ENCODE measurements at places on chromosomes 12 and 14.

DNA sequence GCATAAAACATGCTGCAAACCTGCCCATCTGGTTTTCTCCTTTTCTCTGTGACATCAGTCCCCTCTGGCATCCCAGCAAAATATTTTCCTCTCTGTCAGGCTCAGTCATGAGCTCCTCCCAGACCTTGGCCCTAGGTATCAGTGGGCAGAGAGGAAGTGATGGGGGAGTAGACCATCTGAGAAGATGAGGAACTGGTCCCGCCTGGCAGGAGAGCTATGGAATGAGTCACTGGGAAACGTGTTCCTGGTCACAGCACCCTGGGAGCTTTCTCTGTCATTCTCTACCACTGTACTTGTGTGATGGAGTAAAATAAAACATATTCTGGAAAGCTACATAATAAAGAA is 5.0 kb upstream of the SRSF9 start:
- no peak for DNase-seq

DNA sequence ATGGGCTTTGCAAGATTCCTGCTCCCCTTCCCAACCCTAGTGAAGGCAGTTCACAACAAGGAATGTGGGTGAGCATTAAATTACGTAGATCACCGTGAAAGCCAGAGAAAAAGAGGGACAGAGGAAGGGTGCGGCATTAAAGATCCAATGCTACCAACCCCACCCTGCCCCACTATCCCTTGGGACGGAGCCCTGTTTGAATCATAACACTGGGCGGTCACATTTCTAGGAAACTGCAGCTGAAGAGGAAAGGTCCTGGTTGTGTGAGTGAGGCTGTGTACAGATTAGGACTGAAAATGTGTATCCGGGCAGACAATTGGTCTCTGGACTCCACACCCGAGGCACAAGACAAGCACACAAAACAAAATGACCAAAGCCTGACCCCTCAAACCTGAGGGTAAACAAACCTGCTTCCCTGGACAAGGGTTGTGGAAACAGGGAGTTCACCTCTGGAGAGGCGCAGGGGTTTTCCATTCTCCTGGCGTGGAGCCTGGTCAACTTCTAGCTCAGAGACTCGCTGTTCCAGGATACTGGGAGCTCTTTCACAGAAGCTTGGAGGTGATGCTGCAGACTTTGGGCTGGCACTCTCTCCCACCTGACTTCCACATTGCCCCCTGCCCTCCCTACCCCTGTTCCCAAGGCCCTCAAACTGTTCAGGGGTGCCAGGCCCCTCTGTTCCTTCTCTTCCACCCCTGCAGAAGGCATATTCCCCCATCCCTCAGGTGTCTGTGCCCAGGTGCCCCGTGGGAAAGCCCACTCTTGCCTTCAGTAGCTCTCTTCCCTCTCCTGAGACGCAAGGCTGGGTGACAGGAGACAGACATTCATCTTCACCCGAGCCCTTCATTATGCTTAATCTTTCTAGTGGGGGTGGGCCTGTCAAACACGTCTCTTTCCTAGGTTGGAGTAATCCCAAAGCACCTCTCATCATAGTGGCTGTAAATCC is 16.5 kb downstream of the NINJ2 start:
- DNase-seq = no peak

DNA sequence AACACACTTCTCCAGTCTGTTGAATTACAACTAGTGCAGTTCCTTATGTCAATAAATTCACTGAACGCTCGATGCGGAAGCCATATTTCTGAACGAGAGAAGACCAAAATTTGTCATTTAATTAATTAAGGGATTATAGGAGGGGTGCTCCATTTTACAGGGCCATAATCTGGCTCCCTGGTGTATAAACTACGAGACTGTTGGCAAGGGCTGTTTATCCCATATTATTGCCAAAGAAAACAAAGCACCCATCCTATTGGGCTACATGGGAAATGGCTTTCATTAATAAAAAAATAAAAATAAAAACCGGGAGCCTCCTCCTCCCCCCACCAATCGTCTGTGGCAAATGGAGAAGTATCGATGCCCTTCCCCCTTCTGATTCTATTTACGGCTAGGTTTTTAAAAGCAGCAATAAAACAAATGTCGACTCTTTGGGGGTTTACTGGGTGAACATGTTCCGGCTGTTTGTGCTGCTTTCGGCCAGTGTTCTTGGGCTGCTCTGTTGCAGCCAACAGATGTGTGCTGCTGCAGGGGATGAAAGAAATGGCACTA is 24.8 kb downstream of the ATF7 start:
- no peak for DNase-seq

DNA sequence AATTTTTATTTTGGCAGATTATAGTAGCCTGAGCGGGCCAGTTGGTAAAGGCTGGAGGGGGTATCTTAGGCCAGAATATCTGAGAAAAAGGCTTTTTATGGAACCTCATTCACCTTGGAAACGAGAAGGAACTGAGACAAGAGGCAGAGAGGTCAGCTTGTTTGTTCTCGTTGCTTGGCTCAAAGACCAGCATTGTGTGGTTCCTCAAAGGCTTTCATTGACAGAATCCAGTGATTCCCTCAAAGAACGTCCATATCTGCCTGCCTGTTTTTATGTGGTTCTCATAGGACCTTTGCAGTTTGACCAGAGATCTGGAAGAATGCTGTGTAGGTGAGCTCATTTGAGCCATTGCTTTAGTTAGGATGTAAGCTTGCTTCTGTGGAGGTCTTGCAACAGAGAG is 117.3 kb downstream of the CFAP54 start:
- no peak for DNase-seq

- no peak for DNase-seq
These were observed 51.5 kb downstream of the SLC38A4 start for GRCh38 chr12:46774322-46774633.

DNA sequence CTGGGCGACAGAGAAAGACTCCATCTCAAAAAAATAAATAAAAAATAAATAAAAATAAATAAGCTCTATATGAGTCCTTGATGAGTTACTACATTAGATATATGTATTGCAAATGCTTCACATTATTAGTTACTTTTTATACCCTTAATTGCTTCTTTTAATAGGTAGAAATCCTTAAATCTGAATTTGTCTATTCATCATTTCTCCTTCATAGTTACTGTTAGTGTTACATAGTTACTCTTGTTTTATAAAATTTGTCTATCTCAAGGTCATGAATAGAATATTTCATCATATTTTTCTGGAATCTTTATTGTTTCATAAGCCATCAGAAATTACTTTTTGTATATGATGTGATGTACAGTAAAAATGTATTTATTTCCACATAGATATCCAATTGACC is 1624.8 kb upstream of the FLRT2 start:
- DNase-seq = no peak

DNA sequence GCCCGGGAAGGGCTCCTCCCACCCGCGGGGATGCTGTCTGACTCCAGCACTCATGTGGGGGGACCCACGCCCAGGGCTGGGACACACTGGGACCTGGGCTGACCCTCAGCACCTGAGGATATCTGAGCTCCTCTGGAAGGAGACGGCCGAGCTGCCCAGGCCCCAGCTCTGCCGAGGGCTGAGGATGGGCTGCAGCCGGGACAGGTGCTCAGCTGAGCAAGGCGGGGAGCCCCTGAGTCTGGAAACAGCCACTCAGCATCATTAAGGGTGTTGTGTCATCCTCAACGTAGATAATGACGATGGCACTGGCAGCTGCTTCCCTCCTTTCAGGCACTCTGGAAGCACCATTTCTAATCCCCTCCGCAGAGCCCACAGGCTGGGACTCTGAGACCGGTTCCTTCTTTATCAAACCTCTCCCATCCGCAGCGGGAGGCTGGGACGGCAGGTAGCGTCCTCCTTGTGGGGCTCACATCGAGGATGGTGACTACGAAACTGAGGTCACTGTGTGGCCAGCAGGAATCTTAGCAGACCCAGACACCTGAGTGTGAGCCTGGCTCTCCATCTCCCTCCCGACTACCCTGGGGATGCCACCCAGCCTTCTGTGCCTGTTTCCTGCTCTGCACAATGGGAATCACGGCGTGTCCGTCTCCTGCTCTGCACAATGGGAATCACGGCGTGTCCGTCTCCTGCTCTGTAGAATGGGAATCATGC is 26.7 kb upstream of the SFSWAP start:
- no peak for DNase-seq
